ENCODE measurements at places on chromosomes 6 and 20.

DNA sequence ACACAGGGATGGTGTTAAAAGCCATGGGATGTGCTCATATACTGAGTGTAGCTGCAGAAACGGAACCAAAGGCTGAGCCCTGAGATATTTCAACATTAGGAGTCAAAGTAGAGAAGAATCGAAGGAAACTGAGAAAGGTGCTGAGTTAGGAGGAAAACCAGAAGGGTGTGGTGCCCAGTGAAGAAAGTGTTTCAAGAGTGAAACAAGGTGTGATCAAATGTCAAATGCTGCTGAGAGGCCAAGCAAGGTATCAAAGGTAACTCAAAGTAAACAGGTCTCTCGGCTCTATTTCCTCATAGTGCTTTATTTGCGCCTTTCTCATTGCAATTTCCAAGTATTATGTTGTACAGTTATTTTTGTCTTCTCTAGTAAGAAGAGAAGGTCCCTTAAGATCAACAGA, 94.1 kb downstream of the PRDM1 start:
- DNase-seq: no peak

- no peak for DNase-seq
These were observed 246.7 kb downstream of the FOXC1 start for GRCh38 chr6:1856381-1856780.

DNA sequence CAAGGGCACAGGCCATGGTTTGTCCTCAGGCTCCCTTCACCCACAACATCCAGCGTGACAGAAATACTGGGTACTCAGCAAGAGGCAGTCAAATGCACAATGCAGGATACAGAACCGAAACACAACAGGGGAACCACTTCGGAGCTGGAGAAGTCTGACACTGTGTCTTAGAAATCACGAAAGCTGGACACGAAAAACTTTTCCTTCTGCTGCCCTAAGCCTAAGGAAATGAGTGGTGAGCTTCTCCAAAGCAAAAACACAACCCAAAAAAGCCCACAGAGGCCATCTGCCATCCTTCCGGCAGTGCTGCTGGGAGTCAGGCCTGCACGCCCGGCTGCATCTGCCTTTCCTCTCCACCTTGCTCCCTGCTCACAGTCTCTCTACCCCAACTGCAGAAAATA, 106.3 kb downstream of the SLC23A2 start:
- no peak for DNase-seq

- no peak for DNase-seq
These were observed 22.1 kb downstream of the L3MBTL1 start for GRCh38 chr20:43529457-43530153.

DNA sequence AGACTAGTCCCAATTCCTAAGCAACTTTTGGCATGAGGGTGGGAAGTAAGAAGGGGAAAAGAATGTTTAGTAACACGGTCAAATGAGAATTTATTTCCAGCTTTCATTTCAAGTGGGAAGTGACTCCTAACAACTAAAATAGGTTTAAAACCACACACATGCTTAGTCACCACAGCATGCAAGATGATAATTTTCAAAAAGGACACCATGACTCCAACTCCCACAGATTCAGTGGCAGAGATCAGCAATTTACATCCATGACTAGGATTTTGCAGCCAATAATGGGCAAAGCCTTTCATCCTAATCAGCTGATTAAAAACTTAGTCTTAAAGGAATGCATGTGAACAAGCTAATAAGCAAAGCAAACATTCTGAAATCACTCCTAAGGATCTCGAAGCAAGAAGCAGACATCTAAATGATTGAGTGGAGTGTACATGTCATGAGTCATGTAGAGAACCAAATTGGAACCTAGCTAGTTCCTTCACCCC, 48.1 kb upstream of the GCLC start:
- DNase-seq: no peak

DNA sequence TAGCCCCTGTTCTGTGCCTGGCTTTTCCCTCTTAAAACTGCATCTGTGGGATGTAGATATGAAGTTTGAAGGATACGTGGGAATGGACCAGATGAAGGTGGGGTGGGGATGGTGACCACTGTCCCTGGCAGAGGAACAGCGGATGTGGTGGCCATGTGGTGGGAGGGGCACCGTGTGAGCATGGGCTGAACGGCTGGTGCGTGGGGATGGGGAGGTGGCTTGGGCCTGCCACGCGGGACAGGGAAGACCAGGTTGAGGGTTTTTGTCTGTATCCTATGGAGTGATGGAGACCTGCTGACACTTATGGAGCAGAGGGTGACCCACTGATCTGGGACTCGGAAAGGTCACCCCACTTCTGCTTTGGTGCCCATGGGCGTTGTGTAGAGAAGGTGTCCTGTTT, 19.2 kb downstream of the PHACTR3 start:
- no peak for DNase-seq

- DNase-seq: no peak
These were observed at the start of gene NFYA for GRCh38 chr6:41072836-41073202. NFYA (plus strand) TSS chr6:41072974; CDS start chr6:41079090, 6,116 bp downstream.

DNA sequence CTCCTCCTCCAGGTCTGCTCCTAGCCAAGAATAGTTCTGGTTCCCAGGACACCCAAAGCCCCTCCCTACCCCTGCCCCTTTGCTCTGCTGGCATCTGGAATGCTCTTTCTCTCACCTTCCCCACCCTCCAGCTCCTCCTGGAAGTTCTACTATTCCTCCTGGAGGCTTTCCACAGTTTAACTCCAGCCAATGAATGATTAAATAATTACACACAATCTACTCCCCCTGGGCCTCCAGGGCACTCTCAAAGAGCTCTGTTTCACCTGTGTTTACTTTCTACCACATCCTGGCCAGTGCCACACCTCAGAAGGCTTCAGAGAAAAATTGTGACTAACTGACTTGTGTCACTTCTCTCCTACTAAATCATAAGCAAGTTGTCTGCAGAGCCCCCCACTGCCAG, 36.2 kb downstream of the GCM1 start:
- no peak for DNase-seq

GRCh38 chr6:90226257-90226656, 70.4 kb downstream of the BACH2 start:
- DNase-seq: no peak

Measured in progenitor cell of endocrine pancreas (in vitro differentiated cells).